Activated CD8-positive, alpha-beta memory T cell treated with anti-CD3 and anti-CD28 coated beads, Interleukin-2, amount 50 U/mL, for 4 hours (primary cell): ENCODE measurements at places on chromosomes 3 and 15.
A peak's percentile ranks its signal among the peaks of the same experiment; 100 is the strongest.

- DNase-seq = no peak
Measured at GRCh38 chr3:105933871-105934270, 65.1 kb upstream of the CBLB start.

GRCh38 chr3:45613791-45614190, 19.2 kb downstream of the LIMD1 start:
- no peak for DNase-seq

DNA sequence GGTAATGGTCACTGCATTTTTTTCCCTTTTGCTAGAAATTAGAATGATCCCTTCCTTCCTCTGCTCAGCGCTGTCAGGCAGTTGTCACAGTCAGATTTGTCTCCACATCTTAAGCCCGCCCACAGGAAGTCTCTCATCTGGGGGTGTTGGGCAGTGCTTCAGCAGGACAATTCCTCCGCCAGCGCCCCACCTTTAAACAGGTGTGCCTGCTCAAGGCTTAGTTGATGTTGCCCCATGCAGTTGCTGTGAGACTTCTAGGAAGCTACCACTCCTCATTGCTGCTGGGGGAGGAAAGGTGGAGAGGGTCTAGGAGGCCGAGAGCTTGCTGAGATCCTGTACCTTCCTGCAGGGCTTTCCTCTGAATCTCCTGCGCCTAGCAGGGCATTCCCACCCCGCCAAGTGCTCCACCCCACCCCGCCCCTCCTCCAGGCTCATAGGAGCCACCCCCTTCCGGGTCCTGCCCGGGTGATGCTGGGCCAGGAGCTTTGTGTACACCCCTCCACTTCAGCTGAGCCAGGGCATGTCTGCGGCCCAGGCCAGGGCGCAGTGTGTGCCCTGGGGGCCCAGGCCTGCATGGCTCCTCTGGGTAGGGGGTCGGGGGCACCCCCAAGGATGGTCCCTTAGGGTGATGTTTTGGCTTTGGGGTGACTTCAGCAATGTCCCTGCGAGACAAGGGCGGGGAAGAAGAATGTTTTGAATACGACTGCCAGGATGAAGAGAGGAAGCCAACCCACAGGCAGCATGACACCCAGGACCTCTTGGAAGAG, 68.7 kb downstream of the TRAK1 start:
- peak; percentile 21 for DNase-seq

GRCh38 chr3:141093971-141094684, 43.0 kb downstream of the SPSB4 start:
- no peak for DNase-seq

DNA sequence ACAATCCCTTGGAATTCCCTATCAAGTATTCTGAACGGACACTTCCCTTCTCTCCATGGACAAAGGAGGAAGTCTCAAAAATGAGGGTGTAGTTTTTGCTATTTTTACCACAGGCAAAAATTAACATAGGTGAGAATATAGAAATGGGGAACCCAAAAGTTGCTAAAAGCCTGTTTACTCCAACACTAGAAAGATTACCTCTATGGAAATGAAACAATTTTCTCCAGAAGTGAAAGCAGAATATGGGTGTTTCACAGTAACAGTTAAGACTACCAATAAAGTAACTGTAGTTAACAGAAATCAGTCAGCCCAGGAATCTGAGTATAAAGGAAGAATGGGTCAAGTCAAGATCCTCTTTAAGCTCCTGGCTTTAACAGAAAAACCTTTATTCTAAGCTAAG, 9.3 kb downstream of the TRA2B start:
- no peak for DNase-seq

DNA sequence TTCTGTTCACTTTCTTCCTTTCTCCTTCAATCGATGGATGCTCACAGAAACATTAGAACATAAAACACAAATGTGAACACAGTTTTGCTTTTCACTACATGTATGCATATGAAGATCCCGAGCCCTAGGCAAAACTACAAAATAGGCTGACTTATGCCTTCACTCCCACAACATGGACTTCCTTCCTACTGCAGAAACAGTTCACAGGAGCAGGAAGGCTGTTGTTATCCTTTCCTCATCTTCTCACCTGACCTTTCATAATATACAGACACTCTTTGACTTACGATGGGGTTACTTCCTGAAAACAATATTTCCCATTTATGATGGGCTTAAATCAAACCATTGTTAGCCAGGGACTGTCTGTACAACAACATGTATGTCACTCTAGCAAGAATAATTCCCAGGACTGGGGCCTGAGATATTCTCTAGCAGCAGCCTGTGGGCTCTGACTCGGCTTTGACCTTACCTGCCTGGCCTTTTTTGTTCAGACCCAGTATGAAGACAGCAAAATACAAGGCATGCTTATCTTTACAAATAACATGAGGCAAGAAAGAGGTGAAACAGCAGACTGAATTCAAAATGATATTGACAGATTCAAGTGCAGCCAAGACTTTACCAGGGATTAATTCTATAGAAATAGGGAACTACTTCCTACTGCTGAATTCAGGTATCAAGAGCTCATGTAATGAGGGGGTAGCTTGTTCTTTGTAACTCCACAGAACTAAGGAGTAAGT, 51.8 kb upstream of the PLXND1 start:
- DNase-seq = no peak

DNA sequence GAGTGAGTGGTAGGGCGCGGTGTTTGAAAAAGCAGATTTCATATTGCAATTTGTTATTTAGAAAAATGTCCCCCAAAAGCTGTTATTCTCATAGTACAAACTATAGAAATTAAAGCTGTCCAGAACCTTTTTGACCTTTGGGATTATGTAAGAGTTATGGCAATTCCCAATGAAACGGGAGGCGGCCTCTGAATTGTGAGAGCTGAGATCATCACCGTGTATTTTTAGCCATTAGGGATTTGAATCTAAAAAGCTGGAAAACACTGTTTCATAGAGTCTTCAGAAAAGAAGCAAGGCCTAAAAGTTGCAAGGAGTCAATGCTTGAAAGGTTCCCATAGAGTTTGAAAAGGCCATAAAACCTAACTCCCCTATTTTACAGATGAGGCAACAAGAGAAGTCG, 38.6 kb upstream of the SLC25A26 start:
- no peak for DNase-seq

DNA sequence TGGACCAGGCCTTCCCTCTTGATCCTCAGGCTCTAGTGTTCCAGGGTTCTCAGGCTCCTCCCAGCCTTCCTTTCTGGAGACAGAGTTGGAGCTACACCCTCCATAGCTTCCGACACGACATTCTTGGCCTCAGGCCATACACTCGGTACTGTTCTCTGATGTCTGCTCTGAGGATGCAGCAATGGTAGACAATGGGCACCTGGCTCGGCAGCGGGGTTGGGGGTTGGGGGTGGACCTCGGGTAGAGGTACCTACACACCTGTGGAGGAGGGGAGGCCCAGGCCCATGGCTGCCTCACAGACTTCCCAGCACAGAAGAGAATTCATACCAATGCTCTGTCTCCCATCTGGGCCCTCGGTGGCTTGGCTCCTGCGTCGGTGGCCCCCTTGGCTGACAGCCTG, 21.4 kb downstream of the CCDC13 start:
- DNase-seq = no peak

GRCh38 chr15:95111969-95112368, 880.6 kb downstream of the MCTP2 start:
- DNase-seq = no peak

GRCh38 chr3:58628823-58629562, 37.6 kb downstream of the FAM3D start:
- no peak for DNase-seq

DNA sequence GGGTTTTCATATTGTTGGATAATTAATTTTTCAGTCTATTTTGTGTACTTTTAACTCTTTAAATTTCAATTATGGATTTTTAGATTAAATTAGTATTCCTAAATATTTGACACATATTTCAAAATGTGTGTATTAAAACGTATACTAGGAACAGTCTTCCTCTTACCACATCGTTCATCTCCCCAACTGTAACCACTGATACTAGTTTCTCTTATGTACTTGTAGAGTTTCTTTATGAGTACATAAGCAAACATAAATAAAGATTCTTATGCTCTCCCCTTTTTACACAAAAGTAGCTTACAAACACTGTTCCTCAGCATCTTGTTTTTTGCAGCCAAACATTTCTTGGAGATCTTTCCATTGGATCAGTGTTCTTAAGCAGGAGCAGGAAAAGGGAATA, 45.9 kb downstream of the CMSS1 start:
- DNase-seq = no peak

DNA sequence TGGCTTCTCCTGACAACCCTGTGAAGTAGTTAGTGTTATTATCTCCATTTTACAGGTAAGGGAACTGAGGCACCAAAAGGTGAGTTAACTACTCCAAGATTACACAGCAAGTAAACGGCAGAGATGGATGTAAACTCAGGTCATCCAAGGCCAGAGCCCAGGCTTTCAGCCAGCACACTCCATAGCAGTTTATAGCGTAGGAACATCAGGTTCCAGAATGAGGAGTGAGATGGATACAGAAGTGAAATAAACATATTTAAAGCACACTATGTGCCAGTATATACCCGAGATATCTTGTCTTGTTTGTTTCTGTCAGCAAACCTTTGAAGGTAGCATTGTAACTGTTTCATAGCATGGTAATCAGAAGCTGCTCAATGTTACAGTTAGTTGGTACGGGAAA, 279.0 kb downstream of the OXSM start:
- no peak for DNase-seq

- no peak for DNase-seq
Measured at GRCh38 chr3:113560271-113560670, 27.9 kb downstream of the SIDT1 start.

GRCh38 chr3:58183221-58183620, 27.6 kb downstream of the DNASE1L3 start:
- DNase-seq = no peak

DNA sequence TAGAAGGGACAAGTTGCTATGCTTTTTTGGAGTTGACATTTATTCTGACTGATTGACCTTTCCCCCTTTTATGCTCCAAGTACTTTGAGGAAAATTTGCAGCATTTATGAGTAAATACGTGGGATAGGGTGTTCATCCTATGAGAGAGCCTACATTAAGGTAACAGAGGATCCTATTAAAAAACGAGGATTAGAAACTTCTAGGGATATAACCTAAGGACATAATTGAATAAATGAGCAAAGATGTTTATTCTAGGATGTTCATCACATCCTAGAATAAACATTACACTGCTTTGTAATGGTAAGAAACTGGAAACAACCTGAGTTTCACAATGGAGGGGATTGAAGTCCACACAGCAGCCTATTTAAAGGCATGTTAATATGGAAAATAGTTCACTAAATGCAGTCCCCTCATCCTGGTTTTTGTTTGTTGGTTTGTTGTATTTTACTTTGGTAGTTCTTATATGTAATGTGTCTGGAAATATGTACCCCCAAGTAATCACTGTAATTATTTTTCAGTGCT, 23.9 kb upstream of the CLEC3B start:
- DNase-seq = no peak

- no peak for DNase-seq
Measured at GRCh38 chr3:42157540-42158538, 66.7 kb downstream of the TRAK1 start.

DNA sequence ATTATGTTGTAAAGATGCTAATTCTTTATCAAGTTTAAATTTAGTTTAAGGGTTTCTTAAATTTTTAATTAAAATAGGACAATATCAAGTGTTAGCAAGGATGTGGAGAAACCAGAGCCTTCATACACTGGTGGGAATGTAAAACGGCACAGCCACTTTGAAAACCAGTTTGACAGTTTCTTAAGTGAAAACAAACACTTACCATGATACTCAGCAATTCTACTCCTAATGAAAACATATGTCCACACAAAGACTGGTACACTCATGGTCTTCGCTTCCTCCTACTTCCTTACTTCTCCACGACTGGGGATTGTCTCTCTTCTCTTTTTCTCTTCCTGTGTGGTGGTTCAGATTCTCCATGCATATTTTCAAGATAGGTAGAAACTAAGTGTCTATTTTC, 9.2 kb downstream of the SKIC8 start:
- DNase-seq = no peak

- no peak for DNase-seq
Measured at GRCh38 chr15:88800738-88801137, 2.5 kb upstream of the ACAN start.

- DNase-seq = no peak
Measured at GRCh38 chr15:71591057-71591456, 219.3 kb upstream of the NR2E3 start.

DNA sequence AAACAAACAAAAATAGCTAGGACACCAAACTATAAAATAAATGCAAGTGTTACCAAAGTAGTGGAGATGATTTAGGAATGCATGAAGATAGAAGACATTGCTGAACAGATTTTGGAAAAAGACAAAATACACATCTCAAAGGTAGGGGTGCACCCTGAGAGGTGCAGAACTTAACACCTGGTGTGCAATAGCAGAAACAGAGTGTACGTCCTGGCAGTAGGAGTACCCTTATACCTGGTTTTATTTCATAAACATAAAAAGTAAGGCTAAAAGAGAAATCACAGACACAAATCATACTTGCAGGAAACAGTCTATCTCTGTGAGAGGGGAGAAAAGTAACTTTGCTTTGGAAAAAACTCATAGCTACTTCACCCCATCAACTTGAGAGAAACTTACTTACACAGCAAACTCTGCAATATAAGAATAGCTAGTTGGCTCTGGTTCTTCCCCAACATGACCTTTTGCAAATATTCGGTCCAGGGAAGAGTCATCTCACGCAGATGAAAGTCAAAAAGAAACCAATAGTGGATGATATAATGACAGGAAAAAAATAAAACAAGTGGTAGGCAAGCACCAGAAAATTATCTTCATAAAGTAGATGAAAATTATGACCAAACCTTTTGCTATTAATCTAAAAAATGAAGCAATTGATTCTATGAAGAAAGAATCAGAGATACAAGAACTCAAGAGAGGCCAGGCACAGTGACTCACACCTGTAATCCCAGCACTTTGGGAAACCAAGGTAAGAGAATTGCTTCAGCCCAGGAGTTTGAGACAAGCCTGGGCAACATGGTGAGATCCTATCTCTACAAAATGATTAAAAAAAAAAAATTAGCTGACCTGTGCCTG, 108.9 kb upstream of the BNIP2 start:
- DNase-seq = no peak

- DNase-seq = no peak
Measured at GRCh38 chr3:174821477-174821876, 37.7 kb upstream of the NAALADL2 start.

- no peak for DNase-seq
Measured at GRCh38 chr15:76360416-76360815, 23.8 kb downstream of the ISL2 start.

- DNase-seq = no peak
Measured at GRCh38 chr3:115322901-115323300, 175.8 kb upstream of the ZBTB20 start.

GRCh38 chr3:156176048-156176447, 55.7 kb downstream of the KCNAB1 start:
- no peak for DNase-seq
